Right ventricle myocardium superior (tissue), 1 donor: ENCODE measurements at places on chromosomes 11 and 22. TPM values are rescaled to one million over a fixed set of nuclear protein-coding genes. Genes with fewer than 3 reads are reported as not detected.

- no peak for DNase-seq
These were observed 369.3 kb downstream of the DLG2 start for GRCh38 chr11:85257837-85258236.

DNA sequence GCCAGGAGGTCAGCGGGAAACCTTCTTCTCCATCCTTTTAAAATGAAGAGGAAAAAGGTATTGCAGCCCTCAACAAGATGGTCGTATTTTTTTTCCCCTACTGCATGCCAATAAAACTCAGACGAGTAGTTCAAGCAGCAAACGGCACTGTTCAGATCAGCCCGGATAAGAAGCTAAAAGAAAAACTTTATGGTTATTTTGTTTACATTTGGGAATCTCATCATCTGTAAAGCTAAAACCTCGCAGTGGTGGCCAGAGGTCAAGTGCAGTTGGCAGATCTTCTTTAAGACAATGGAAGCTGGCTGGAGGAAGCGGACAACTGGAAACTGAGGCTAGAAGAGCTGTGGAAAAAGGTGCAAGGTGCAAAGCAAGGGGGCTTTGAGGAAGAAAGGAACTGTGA lies 31.0 kb upstream of the CHRM4 start:
- no peak for DNase-seq

DNA sequence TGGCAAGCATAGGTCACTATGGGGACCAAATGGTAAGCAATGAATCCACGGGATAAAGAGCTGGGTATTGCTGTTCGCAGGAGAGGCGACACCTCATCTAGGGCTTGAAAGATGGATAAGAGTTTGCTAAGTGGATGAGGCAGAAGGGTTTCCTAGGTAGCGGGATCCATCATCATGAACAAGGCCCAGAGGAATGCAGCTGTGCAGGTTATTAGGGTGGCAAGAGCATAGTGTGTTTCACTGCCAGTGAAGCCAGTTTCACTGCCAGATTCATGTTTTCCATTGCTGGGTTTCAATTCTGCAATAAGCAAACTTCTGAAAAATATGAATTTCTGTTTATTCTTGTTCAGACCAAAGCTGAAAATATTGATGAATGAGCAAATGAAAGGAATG lies 27.2 kb downstream of the WEE1 start:
- DNase-seq, result no peak

The CCDC73 gene
- total RNA-seq, result not detected

The FOSL1 gene
- total RNA-seq, result 0.70 TPM
